ENCODE measurements at places on chromosomes 5 and 9. TPM values are rescaled to one million over a fixed set of nuclear protein-coding genes. Genes with fewer than 3 reads are reported as not detected.

DNA sequence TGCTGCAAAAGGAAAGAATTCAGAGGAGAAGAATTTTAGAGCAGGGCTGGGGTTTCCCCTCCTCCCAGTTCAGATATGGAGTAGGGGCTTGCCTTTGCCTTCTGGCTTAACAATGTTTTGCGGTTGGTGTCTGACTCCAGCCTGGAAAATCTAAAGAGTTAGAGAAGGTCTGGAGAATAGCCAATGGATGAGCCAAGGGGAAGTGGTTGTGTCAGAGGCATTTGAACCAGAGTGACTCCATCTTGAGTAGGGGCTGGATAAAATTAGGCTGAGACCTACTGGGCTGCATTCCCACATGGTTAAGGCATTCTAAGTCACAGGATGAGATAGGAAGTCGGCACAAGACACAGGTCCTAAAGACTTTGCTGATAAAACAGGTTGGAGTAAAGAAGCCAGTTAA lies 133.7 kb downstream of the DIRAS2 start:
- no peak overlapping the region for H3K27ac ChIP-seq
- no peaks in the 10 kb centered on the region for H3K4me1 ChIP-seq
- no peak overlapping the region for H3K4me3 ChIP-seq
- H3K27me3 ChIP-seq: no peaks in the 10 kb centered on the region
- H3K36me3 ChIP-seq: no peaks in the 10 kb centered on the region
- DNase-seq: no peak

CCNJL gene
- total RNA-seq: 13.2 TPM

DNA sequence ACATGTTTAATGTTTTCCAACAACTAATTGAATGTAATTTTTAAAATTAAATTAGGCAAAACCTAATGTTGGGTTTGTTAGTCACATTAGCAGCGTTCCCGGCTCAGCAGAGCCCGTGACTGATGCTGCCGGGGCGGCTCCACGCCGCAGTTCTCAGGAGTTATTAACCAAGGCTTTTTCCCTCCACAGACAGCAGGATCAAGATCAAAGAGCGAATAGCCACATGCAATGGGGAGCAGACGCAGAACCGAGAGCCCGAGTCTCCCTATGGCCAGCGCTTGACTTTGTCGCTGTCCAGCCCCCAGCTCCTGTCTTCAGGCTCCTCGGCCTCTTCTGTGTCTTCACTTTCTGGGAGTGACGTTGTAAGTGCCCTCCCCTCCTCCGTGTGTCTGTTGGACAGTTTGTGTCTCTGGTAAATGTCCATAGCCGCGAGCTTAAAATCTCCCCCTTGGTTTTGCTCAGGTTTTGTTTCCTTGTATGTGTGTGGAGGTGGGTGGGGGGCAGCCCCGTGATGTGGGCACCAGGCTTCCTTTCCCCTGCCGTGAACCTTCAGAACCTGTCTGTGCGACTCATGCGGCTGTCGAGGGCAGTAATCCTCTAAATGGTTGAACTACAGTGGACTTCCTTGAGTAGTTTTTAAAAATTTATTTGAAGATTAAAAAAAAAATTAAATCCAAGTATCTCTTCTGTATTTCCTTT lies 37.1 kb downstream of the TENT4A start:
- H3K27ac ChIP-seq: no peak overlapping the region
- H3K4me3 ChIP-seq: no peak overlapping the region
- H3K27me3 ChIP-seq: no peaks in the 10 kb centered on the region
- DNase-seq: no peak
- peaks cover 64% of the 10 kb centered on the region for H3K36me3 ChIP-seq

LHX3 gene
- not detected for total RNA-seq

DNA sequence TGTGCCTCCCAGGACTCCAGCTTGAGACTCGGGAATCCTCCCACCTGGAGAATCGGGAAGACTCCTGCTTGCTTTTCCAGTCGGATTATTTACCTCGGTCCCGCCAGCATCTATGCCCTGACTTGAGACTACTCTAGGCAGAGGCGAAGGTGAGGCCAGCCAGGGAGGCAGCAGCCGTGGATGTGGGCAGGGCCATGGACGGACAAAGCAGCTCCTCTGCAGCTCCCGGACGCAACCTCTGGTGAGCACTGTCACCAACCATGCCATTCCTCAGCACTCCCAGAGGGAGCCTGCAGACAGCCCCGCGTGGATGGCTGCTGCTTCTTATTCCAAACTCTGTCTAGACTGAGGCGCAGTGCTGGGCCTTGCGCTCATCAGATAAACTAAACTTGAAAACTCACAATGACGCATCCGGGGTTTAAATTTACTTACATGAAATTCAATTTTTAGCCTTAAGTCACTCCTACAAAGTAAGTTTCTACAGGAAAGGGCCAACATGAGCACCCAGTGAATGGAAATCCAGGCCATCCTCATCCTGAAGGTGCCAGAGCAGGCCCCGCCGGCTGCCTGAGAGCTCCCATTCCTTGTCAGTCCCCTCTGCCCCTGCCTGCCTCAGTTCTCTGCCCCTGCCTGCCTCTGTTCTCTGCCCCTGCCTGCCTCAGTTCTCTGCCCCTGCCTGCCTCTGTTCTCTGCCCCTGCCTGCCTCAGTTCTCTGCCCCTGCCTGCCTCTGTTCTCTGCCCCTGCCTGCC lies 17.8 kb downstream of the MED10 start:
- H3K27me3 ChIP-seq: no peaks in the 10 kb centered on the region
- no peak for DNase-seq
- H3K27ac ChIP-seq: no peak overlapping the region
- no peak overlapping the region for H3K4me3 ChIP-seq
- H3K36me3 ChIP-seq: no peaks in the 10 kb centered on the region
- no peaks in the 10 kb centered on the region for H3K4me1 ChIP-seq

DNA sequence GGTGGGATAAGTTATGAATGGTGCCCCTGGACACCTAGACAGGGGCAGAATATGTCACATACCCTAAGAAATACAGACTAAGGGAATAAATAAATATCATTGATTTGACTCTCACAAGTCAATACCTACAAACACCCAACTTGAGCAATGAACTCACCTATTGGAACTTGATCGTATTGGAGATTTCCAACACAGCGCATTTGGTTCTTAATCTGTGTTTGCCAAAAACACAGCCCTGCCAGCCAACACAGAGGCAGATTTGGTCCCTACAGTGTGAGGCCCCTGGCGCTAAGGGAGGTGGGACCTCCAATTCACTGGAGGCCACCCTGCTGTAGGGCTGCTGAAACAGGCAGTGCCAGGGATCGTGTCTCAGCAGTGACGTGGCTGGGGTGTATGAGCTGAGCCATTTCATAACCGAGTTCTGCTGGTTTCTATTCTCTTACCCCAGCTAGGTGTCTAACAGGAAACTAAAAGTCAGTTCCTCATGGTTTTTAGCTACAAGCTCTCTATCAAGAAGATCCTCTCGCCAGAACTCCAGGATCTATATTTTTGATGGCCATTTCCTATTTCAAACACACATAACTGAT lies 84.5 kb downstream of the SLC1A1 start:
- no peaks in the 10 kb centered on the region for H3K4me1 ChIP-seq
- peak overlapping the region; percentile 37 for H3K27ac ChIP-seq
- no peaks in the 10 kb centered on the region for H3K27me3 ChIP-seq

- H3K4me3 ChIP-seq: no peak overlapping the region
- H3K4me1 ChIP-seq: no peaks in the 10 kb centered on the region
- H3K27me3 ChIP-seq: no peaks in the 10 kb centered on the region
These were observed 102.6 kb downstream of the ERCC6L2 start for GRCh38 chr9:95978106-95978505.

DNA sequence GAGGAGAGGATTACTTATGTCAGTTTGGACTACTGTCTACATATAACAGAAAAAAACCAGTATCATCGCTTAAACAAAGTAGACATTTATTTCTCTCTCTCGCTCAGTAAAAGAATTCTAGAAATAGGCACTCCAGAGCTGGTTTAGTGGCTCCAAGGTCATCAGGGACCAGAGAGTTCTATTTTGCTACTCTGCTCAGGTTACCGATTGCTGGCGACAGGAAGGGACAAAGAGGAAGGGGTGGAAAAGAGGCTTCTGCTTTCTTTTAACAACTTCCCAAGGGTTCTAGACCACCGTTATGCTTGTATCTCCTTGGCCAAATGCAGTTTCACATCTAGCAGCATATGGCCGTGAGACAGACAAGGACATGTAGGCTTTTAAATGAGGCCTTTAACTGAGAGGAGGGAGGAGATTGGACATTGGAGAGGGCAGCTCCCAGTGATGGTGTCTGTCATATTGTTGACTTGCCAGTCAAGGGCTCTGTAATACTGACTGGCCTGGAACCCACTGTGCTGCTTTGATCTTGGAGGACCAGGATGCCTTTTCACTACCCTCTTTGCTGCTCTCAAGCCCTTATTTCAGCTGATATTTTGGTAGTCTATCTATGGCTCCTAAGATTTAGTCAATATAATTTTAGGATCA lies 15.6 kb upstream of the DCP2 start:
- peaks cover 52% of the 10 kb centered on the region for H3K4me1 ChIP-seq
- H3K27ac ChIP-seq: peak overlapping the region; percentile 14
- no peak for DNase-seq
- H3K4me3 ChIP-seq: no peak overlapping the region
- H3K36me3 ChIP-seq: no peaks in the 10 kb centered on the region

F12 gene
- total RNA-seq: 14.3 TPM

DNA sequence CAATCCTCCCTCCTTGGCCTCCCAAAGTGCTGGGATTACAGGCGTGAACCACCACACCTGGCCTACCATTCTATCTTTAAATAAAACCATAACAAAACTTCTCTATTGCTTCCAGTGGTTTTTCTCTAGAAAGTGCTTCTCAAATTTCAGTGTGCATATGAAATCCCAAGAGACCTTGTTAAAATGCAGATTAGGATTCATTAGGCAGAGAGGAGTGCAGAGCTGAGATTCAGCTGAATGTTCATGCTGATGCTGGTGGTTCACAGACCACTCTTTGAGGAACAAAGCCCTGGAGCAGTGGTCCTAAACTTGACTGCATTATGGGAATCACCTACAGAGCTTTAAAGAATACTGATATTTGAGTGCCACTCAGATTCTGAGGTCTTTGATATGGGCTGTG lies 28.2 kb downstream of the CARD6 start:
- peaks cover 7% of the 10 kb centered on the region for H3K4me1 ChIP-seq
- no peak for DNase-seq
- no peaks in the 10 kb centered on the region for H3K27me3 ChIP-seq
- H3K36me3 ChIP-seq: no peaks in the 10 kb centered on the region

GRCh38 chr5:39209924-39210323 lies 9.4 kb downstream of the FYB1 start:
- no peaks in the 10 kb centered on the region for H3K36me3 ChIP-seq
- no peaks in the 10 kb centered on the region for H3K4me1 ChIP-seq
- no peak overlapping the region for H3K27ac ChIP-seq
- DNase-seq: no peak

PCDHGA6 gene
- total RNA-seq: 0.71 TPM

GRCh38 chr5:52829664-52830063 lies 41.9 kb downstream of the ITGA1 start:
- DNase-seq: no peak
- no peak overlapping the region for H3K4me3 ChIP-seq
- no peaks in the 10 kb centered on the region for H3K4me1 ChIP-seq
- H3K27me3 ChIP-seq: no peaks in the 10 kb centered on the region
- H3K27ac ChIP-seq: no peak overlapping the region

RASEF gene
- total RNA-seq: 38.8 TPM

DNA sequence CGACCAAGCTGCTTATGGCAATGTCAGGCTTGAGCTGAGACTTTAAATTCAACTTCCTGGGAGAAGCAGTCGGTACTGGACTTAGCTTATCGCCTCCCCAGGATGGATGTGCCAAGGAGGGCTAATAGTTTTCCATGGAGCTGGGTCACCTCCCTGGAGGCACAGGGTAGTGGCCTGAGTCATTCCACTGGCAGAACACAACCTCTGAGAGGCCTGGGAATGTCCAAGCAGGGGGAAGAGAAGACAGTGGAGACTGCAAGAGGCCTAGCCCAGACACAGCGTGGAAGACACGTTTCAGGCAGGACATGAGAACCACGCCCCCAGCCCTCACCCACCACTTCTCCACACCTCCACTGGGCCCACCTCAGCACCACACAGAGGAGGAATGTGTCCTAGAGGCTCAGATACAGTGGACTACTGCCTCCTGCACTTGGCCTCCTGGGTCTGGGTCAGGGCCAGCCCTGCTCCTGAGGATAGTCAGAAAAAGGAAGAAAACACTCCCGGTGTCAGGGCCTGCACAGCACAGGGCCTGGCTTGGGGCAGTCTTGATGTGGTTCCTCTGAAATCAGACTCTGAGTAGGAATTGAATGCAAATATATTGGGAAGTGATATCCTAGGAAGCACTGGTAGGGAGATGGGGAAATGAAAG lies 171.8 kb downstream of the FSTL4 start:
- H3K36me3 ChIP-seq: no peaks in the 10 kb centered on the region
- no peak overlapping the region for H3K27ac ChIP-seq
- H3K4me3 ChIP-seq: no peak overlapping the region
- no peaks in the 10 kb centered on the region for H3K4me1 ChIP-seq
- DNase-seq: no peak

SPINK1 gene
- 444 TPM for total RNA-seq

SAP30L gene
- 38.6 TPM for total RNA-seq

GRCh38 chr5:30846171-30846570 lies 347.3 kb upstream of the CDH6 start:
- no peak overlapping the region for H3K4me3 ChIP-seq
- H3K36me3 ChIP-seq: no peaks in the 10 kb centered on the region
- peaks cover 6% of the 10 kb centered on the region for H3K4me1 ChIP-seq
- no peak overlapping the region for H3K27ac ChIP-seq

GRCh38 chr5:17944046-17944445 lies 309.8 kb downstream of the TAF11L14 start:
- H3K36me3 ChIP-seq: no peaks in the 10 kb centered on the region
- no peak overlapping the region for H3K4me3 ChIP-seq
- no peak for DNase-seq
- no peaks in the 10 kb centered on the region for H3K4me1 ChIP-seq

COL5A1 gene
- total RNA-seq: not detected

GRCh38 chr5:107513337-107514085 lies 157.2 kb downstream of the EFNA5 start:
- H3K4me1 ChIP-seq: peaks cover 62% of the 10 kb centered on the region
- no peak overlapping the region for H3K4me3 ChIP-seq
- no peak for DNase-seq
- H3K27ac ChIP-seq: peak overlapping the region; percentile 67

Measured in Calu3 (cell line).